Omental fat pad (tissue), 4 donors: ENCODE measurements at places on chromosomes 1 and 21. TPM values are rescaled to one million over a fixed set of nuclear protein-coding genes. Genes with fewer than 3 reads are reported as not detected.

DNA sequence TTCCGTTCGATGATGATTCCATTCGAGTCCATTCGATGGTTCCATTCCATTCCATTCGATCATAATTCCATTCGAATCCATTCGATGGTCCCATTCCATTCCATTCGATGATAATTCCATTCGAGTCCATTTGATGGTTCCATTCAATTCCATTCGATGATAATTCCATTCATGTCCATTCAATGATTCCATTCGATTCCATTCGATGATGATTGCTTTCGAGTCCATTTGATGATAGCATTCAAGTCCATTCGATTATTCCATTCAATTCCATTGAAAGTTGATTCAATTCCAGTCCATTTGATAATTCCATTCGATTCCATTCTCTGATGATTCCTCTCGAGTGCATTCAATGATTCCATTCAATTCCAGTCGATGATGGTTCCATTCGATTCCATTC lies 3895.3 kb downstream of the SRGAP2C start:
- no peak for DNase-seq

DNA sequence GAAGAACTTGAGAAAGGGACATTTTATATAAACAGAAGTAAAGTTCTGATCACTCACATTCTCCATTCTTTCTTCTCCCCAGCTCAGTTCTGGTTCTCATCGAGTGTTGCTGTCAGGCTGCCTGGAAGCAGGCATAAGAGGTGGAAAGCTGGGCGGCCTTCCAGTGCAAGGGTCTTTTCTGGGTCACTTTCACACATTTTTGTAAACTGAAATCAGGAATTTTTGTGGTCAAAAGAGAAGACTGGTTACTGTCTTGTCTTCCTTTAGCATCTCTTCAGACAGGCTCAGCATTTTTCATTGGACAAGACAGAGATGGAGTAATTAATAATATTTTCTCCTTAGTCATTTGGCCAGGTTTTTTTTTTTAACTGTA lies 93.7 kb downstream of the CTH start:
- no peak for DNase-seq

- no peak for DNase-seq
These were observed 2.5 kb downstream of the RGS4 start for GRCh38 chr1:163071405-163072255.

GRCh38 chr21:28742527-28742926 lies 250.2 kb downstream of the LTN1 start:
- no peak for DNase-seq

DNA sequence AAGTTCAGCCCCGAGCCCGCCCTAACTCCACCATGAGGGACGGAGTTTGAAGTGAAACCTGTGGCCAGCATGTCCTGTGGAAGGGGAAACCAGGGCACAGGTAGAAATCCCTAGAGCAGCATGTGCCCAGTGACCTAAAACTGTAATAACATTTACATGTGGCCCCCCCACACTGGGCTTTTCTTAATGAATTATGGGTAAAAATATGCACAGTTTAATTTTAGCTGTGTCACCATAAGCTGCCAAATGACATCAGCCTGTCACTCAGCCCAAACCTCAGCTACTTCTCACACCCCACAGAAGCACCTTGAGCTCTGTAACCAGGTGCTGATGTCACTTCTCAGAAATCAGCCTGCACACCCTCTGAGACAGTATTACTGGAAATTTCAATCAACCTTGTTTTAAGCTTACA lies 50.0 kb upstream of the SLC19A1 start:
- DNase-seq: no peak

GRCh38 chr21:35643176-35643575 lies 417.1 kb downstream of the SETD4 start:
- no peak for DNase-seq

DNA sequence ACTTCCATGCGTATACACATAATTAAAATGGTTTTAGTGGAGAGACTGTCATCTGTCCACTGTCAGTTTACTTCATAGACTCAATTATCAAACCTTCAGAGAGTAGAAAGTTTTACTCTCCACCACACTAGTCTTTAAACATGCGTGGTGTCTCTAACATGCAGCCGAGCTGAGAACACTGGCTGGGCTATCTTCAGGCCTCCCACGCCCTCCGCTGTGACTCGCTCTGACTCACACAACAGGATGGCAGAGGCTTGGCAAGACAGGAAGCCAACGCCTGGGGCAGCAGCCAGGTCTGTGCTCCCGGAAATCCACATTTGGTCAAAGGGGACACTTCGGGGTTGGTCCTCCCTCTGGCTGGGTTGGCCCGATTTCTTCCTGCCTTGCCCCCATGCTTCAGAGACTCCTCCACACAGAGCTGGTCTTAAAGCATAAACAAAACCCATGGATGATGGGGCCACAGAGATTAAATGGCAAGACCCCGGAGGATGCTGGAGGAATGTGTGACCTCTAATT lies 22.7 kb upstream of the IFNGR2 start:
- DNase-seq: peak; percentile 92

DNA sequence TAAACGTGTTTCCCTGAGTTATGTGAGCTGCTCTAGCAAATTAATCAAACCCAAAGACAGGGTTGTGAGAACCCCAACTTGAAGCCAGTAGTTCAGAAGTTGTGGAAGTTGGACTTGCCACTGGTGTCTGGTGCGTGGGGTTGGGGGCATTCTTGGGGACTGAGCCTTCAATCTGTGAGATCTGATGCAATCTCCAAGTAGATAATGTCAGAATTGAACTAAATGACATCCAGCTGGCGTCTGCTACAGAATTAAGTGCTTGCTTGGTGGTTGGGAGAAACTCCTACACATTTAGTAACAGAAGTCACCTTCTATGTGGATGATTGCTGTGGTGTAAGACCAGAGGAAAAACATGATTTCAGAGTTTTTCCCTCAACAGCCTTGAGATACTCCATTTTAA lies 207.4 kb downstream of the FGGY start:
- no peak for DNase-seq

Gene CCDC17
- 2.3 TPM for total RNA-seq

Gene S100A12
- 5.8 TPM for total RNA-seq

Gene SLAMF9
- total RNA-seq: 0.56 TPM

Gene CD160
- not detected for total RNA-seq

Gene LCE2C
- total RNA-seq: not detected

Gene C1orf21
- 38.2 TPM for total RNA-seq
